ENCODE measurements at places on chromosomes 1 and 21. TPM values are rescaled to one million over a fixed set of nuclear protein-coding genes. Genes with fewer than 3 reads are reported as not detected.

PLPPR4 gene
- total RNA-seq: not detected

BACE2 gene
- total RNA-seq: 21.8 TPM

CDKN2C gene
- 12.0 TPM for total RNA-seq

SIK1 gene
- 9.8 TPM for total RNA-seq

HCN3 gene
- total RNA-seq: 5.4 TPM

MTARC1 gene
- 8.3 TPM for total RNA-seq

NCMAP gene
- not detected for total RNA-seq

All from A549 treated with DMSO at 1 μM for 4 hours (cell line).